Left renal cortex interstitium (tissue), 4 donors: ENCODE measurements at places on chromosomes 2 and 18.

GRCh38 chr18:79374408-79375171 lies 21.1 kb upstream of the NFATC1 start:
- DNase-seq = no peak

DNA sequence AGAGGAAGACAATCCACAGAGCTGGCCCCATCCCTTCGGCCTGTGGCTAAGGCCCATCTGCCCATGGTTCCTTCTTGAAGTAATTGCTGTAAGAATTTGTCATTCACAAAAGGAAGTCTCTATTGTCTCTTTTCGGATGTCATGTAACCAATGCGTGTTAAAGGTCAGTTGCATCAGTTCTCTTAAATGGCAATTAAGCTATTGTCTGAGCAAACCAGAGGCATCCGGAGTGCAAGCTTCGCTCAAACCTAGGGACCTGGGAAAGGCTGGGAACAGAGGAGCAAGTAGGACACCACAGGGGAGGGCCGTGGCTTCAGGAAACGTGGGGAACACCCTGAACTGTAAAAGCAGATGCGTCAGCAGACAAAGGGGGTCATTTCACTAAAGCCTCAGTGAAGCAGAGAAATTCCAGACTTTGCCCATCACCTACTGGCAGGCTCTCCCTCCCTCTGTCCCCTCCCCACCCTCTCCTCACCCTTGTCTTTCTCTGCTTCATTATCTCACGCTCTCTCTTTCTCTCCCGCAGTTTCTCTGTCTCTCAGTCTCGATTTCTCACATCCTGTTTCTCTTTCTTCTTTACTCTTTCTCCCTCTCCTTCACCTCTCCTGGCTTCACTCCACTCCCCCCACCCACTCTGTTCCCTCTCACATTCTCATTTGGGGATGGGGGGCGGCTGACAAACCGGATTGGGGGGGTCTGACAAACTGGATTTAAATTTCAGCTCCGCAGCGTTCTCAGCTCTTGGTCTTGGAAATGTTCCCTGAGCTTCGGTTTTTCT lies 204.6 kb upstream of the TNP1 start:
- DNase-seq = no peak

DNA sequence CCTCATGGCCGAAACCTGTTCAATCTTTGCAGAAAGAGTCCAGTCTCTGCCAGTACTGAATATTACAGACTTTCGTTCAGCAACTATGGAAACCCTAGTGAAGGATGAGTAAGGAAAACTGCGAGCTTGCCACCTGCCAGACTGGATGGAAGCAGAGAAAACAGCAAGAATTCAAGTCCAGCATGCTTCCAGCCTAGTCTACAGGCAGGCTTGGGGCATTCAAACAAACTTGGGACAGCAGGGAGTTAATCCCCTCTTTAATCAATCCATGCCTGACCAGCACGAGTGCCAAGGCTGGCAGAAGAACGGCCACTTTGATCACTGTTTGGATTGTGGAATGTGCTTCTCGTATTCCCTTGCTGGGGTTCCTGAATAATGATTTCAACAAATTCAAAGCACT lies 145.2 kb downstream of the EPHA4 start:
- no peak for DNase-seq

DNA sequence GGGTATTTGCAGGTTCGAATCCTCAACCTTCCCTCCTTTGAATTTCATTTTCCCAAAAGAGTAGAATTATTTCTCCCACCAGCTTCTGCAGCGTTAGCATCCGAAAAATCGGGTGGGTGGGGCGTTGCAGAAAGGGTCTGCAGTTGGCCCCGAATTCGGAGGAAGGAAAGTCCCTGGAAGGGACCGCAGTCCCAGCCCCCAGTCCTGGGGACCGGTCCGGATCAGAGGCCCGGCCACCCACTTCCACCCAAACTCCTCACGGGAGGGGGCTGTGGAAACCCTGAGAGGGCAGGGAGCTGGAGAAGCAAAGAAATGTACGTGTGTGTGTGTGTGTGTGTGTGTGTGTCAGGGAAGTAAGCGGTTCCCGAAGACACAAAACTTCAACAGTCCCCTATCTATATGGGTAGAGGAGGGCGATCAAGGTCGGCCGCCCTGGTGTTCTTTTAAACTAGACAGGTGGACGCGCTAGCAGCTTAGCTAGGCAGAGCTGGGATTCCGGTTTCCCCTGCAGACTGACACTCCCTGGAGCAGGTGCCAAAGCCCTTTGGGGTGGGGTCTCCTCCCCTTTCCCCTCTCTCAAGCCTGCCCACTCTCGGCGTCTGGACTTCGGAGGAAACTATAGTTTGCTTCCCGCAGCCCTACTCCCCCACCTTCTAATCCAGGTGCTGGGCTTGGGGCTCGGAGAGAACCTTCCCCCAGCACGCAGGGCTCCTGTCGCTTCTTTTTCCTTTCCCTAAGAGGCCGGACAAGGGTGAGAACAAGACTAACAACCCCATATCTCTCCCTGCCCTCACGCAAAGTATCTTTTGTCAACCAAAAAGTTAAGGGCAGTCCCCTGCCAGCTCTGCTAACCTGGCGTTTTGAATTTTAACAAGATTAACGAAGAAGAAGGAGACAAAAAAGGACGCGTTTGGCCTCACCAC lies 4.8 kb upstream of the ONECUT2 start:
- no peak for DNase-seq

GRCh38 chr2:64875368-64875767 lies 113.8 kb upstream of the SLC1A4 start:
- no peak for DNase-seq
